ENCODE measurements at places on chromosomes 1 and 21.

DNA sequence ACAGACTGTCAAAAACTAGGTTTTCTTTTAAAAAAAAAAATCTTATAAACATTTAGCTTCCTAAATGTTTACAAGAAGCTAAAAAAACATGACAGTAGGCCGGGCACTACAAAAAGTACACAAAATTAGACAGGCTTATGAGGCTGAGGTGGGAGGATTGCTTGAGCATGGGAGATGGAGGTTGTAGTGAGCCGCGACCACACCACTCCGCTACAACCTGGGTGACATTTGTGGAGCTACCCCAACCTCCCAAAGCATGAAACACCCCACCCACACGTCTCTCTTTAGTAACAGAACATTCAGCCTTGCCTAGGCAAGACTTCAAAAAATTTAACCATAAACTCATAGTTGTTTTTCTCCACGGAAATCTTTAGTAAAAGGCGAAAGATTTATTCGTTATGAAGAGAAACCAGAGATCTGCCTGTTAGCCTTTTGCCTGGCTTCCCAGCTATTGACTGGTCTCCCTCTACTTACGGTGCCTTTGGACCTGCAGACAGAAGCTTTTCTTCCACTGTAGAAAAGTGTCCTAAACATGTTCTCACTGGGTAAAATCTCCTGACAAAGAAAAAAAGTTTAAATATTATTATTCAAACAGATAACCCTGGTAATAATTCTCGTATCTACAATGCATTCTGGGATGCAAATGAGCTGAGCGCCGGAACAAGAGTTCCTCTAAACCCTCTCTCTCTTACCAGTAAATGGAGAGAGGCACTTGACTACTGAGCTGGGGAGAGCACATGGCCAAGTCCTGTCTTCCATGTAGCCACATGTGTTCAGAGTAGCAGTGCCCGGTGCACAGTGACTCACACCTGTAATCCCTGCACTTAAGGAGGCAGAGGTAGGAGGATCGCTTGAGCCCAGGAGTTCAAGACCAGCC is 9.2 kb downstream of the RNU5D-1 start:
- DNase-seq = peak; percentile 100

DNA sequence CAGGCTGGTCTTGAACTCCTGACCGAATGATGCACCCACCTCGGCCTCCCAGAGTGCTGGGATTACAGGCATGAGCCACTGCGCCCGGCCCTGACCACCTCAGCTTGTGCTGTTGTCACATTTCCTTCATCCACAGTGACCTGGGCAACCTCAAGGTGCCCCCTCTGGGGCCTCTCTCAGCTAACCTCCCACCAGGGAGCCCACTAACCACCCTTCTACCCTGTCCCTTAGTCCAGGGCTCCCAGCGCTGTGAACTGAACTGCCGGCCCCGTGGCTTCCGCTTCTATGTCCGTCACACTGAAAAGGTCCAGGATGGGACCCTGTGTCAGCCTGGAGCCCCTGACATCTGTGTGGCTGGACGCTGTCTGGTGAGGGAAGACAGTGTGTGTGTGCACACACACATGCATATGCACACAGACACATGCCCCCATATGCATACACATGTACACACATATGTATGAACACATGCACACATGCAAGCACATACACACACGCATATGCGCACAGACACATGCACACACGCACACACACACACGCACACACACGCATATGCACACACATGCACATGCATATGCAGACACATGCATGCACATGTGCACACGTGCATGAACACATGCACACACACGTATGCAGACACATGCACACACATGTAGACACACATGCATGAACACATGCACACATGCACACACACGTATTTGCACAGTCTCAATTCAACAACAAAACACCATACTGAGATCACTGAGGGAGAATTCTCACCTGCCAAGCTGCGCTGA is 6.2 kb downstream of the ADAMTSL4 start:
- DNase-seq = no peak

- no peak for DNase-seq
These were observed 246.4 kb upstream of the NR5A2 start for GRCh38 chr1:199780948-199781670.

- no peak for DNase-seq
These were observed 26.7 kb downstream of the PGBD5 start for GRCh38 chr1:230399321-230400006.

- DNase-seq = no peak
These were observed 18.5 kb downstream of the RNASEL start for GRCh38 chr1:182570611-182570970.

All from NCI-H526 (cell line).